ENCODE measurements at places on chromosomes 7 and 10.

DNA sequence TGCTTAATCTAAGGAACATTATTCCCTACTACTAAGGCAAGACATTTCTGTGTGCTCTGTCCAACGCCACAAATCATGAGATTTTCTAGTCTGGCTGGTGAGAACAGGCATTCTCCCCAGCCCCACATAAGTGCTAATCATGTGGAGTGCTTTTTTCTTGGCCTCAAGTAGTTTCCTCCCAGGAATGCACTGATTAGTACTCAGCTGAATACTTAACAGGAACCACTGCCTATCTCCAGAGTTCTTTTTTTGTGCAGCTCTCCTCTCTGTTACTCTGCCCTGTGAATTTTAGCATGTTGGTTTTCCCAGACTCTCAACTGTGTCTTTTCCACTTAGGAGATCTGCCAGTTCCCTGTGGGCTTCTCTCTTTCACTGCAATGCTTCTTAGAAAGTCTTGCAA lies 1098.5 kb upstream of the LRRTM3 start:
- DNase-seq = no peak

- DNase-seq = no peak
Measured at GRCh38 chr7:6479067-6479466, 31.3 kb upstream of the DAGLB start.

DNA sequence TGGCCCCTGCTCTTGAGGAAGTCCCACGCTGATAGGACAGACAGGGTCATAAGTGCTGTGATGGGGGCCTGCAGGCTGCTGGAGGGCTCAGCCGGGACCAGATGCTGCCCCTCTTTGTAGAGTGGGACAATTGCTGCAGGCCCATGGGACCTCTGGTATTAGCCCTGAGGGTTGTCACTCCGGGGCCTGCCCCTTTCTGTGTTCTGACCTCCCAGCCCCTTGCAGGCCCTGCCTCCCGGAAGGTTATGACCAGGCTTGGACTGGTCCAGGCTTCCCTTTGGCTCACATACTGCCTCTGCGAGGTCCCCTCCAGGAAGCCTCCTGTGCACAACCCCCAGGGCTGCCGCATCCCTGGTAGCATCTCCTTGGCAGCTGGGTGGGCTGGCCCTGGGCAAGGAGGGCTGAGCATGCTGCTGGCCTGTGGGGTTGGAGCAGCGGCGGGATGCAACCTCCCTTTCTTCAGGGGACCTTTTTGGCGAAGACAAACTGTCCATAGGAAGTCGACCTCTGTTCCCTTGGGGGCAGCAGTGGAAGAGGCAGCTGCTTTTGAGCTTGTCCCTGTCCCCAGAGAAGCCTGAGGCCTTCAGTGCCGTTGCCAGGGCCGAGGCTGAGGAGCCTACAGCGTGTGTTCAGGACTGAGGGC lies 8.8 kb downstream of the LIMK1 start:
- DNase-seq = no peak

GRCh38 chr10:51260376-51260775 lies 186.1 kb downstream of the PRKG1 start:
- no peak for DNase-seq

- no peak for DNase-seq
Measured at GRCh38 chr10:78489034-78489433, 455.4 kb downstream of the RPS24 start.

GRCh38 chr7:7569615-7570014 lies 2.9 kb downstream of the MIOS start:
- no peak for DNase-seq

DNA sequence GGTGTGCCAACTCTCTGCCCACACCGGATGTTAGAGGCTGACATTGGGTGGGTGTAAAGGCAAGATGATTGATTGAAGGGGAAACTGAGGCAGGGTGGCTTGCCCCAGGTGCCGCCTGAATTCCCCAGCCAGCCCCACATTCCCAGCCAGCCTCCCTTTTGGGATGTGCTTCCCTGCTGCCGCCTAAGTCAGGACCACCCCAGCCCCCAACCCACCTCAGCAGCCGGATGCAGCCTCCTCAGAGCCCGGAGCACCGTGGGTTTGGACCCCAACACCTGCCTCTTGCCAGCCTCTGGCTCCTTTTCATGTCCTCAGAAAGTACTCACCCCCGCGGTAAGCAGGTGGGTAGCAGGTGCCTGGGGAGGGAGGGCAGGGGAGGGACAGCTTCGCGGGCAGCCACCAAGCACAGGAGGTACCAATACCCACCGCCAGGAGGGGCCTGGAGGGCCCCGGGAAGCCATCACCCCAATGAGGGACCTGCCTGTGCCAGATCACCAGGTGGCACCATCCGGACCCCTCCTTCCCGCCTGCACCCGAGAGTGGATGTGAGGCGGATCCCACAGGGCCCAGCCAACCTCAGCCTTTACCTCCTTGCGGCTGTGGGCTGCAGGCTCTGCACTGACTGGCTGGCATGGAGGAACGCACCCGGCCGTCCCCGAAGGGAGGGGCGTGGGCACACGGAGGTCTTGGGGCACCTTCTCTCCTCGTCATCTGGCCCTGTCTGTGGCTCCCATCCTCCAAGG lies 60.5 kb downstream of the PWWP2B start:
- DNase-seq = no peak

DNA sequence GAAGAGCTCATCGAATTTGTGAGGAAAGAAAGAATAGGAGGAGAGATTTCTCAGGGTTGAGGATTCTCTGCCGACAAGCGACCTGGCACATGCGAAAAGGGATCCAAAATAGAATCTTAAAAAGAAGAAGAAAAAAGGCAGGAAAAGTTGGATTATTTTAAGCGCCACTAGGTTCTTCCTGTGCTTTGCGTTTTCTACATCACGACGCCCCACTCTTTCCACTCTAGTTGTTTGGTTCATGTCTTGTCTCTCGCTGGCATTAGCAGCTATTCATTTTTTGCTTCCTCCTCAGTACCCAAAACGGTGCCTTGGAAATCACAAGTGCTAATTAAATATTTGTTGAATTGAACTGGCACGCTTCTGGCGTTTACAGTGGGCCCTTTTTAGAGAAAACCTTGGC lies 674 bp upstream of the FRA10AC1 start:
- no peak for DNase-seq

GRCh38 chr10:14191407-14191806 lies 139.3 kb downstream of the FRMD4A start:
- DNase-seq = no peak

- DNase-seq = no peak
Measured at GRCh38 chr10:48940372-48940771, 732 bp upstream of the LRRC18 start.

- DNase-seq = no peak
Measured at GRCh38 chr10:56068040-56068439, 293.0 kb downstream of the ZWINT start.

DNA sequence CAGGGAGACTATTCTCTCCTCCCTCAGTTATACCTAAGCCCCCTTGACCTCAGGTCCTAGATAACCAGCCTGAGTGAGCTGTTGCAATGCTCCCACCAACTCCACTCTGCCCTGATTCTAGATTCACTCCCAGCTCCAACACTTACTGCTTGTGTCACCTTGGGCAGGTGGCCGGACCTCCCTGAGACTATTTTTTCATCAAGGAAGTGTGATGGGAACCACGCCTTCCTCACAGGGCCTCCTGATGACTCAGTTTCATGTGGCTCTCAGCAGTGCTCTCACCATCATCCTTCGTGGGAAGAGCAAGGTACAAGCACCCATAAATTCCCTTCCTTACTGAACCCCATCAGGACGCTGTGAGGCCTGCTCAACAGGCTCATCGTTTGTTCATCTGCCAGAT lies 925.8 kb upstream of the ZNF722 start:
- DNase-seq = no peak

DNA sequence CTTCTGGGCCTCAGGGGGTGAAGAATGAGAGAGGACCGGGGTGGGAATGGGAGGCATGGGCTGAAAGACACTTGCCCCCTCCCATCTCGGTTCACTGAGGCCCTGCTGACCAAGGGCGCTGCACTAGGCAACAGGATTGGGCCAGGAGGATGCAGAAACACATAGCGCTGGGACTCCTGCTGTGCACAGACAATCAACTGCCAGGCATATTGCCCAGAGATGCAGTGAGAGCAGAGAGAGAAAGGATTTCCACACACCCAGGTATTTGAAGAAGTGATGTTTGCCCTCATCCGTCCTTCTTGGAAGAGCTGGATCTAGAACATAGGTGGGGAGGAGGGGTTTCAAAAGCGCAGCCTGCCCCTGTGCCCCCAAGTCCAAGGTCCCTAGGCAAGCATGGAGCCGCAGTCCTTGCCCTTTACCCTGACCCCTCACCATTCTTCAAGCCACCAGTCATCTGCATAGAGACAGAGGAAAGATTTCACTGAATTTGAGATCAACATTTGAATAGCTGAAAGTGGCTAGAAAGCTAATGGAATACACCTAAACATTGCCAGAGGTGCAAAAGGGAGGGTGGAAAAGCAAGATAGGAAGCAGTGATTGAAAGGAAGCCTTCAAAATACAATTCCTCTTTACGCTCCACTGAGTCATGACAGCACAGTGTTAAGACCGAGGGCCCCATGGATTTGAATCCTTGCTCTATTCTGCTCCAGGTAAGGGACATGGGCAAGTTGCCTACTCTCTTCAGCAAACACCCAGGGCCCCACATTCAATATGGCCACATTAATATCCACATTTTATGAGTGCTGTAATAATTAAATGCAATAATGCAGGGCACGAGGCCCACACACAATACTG lies 44.2 kb upstream of the TNS3 start:
- no peak for DNase-seq

GRCh38 chr7:115585015-115585718 lies 445.4 kb downstream of the TFEC start:
- no peak for DNase-seq

GRCh38 chr10:5448333-5449001 lies 36.1 kb downstream of the NET1 start:
- no peak for DNase-seq

GRCh38 chr10:96587264-96588059 lies 650 bp upstream of the TM9SF3 start:
- peak; percentile 25 for DNase-seq

DNA sequence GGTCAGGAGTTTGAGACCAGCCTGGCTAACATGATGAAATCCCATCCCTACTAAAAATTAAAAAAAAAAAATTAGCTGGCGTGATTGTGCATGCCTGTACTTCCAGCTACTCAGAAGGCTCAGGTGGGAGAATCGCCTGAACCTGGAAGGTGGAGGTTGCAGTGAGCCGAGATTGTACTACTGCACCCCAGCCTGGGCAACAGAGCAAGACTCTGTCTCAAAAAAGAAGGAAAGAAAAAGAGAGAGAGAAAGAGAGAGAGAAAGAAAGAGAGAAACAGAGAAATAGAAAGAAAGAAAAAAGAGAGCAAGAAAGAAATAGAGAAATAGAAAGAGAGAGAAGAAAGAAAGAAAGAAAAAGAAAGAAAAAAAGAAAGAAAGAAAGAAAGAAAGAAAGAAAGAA lies 292.8 kb upstream of the KLF6 start:
- no peak for DNase-seq

DNA sequence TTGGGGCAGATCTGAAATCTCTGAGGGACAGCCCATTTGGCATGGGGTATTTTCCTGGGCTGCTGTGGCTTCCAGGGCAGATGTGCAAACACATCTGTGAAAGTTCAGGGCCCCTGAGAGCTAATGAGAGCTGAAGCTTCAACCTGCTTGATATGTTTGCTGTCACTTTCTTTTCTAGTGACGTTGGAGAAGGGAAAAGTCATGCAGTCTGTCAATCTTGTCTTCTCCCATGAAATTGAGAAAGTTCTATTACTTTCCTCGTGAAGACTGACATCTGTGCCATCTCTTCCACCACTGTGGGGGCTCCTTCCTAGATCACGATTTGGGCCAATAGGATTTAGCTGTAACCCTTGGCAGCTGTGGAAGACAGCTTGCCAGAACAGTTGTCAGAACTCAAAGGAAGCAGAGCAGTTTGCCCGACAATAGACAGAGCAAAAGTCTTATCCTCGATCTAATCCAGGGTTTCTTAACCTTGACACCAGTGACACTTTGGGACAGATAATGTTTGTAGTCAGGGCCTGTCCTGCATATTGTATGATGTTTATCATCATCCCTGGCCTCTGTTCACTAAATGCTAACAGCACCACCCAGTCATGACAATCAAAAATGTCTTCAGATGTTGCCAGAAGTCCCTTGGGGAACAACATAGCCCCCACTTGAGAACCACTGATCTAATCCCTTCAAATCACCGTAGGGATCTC lies 586.5 kb downstream of the LRMDA start:
- no peak for DNase-seq

Data from CMK (cell line).